ENCODE measurements at places on chromosomes 5 and 9.

- no peak for DNase-seq
Measured at GRCh38 chr5:92002721-92003274, 619.7 kb upstream of the ARRDC3 start.

DNA sequence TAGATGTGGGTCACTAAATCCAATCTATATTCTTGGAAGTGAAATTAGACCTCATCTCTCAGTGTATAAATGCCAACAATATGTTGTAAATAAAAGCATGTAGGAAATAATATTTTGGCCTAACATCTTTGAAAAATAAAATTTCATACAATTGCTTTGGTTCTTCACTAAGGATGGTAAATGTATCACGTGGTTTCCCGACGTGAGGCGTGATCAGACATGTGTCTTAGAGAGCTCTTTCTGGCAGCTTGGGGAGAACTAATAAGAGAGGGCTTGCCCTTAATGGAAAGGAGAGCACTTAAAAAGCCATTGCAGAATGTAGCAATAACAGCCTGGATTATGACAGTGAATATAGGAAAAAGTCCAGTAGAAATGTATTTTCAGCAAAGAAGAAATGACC, 602.6 kb downstream of the CDH12 start:
- DNase-seq, result no peak

DNA sequence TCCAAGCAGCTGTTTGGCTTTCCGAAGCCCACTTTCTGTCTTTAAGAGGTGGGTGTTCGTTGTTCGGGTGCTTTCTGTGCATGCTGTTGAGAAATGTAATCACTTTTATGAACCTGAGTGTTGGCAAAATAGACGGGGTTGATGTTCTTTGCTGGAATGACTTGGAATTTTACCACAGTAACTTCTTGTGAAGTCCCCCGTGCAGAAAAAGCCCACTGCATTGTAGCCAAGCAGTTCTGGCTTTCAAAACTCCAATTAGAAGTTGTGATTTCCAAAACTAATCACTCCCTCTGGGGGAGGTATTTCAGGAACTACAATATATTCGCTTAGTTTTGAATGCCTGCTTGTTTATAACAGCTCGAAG, 111.1 kb downstream of the PAM start:
- no peak for DNase-seq

- no peak for DNase-seq
Measured at GRCh38 chr5:157552650-157553049, 22.9 kb downstream of the ADAM19 start.

GRCh38 chr5:117943541-117943940, 1044.8 kb downstream of the DTWD2 start:
- no peak for DNase-seq
